ENCODE measurements at places on chromosomes 3 and 15.

DNA sequence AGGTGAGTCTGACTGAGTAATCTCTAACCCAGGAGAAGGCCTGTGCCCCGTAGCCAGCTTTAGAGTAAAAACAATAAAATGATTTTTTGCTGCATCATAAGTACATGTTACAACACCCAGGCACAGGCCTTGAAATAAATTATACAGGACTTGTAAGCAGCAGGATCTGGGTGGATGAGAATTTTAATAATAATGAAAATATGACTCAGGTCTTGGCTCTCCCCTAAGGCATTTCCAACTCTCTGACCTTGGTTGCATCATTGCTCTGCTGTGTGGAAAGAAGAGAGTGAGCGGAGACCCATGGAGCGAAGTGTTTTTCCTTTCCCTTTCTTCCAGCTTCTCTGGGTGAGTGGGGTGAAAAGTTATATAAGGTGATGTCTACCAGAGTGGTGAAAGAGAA is 44.6 kb downstream of the EOMES start:
- DNase-seq, result no peak

GRCh38 chr3:107990433-107990832 is 100.4 kb downstream of the CD47 start:
- DNase-seq, result no peak

- DNase-seq, result peak; percentile 85
Observed at GRCh38 chr3:45596290-45596791, 1.8 kb downstream of the LIMD1 start.

- no peak for DNase-seq
Observed at GRCh38 chr15:60821462-60822061, 342.6 kb upstream of the ICE2 start.

DNA sequence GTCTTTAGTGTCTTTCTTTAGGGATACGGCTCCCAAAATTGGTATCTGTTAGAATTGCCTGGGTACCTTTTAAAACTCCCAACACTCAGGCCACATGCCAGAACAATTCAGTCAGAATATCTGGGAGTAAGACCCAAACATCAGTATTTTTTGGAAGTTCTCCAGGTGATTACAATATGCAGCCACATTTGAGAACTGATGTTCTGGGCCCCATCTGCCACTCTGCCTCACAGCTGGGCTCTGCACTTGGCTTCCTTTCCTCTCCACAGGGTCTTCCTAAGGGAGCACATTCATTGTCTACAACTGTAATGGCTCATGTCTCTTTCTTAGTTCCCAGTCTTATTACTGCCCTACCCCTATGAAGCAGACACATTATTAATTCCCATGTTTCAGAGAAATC is 394.5 kb downstream of the MFSD1 start:
- DNase-seq, result no peak

DNA sequence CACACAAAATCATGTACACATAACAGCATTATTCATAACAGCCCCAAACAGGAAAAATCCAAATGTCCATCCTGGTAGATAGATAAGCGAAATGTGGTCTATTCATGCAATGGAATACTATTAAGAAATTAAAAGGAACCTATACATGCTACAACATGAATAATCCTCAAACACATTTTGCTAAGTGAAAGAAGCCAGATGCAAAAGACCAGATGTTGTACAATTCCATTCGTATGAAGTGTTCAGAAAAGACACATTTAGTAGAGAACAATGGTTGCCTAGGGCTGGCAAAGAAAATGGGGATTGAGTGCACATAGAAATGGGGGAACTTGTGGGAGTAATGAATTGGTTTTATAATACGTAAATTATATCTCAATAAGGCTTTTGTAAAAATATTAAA is 182.3 kb downstream of the EBLN2 start:
- DNase-seq, result no peak

- DNase-seq, result no peak
Observed at GRCh38 chr3:37287776-37288175, 113.4 kb upstream of the LRRFIP2 start.

DNA sequence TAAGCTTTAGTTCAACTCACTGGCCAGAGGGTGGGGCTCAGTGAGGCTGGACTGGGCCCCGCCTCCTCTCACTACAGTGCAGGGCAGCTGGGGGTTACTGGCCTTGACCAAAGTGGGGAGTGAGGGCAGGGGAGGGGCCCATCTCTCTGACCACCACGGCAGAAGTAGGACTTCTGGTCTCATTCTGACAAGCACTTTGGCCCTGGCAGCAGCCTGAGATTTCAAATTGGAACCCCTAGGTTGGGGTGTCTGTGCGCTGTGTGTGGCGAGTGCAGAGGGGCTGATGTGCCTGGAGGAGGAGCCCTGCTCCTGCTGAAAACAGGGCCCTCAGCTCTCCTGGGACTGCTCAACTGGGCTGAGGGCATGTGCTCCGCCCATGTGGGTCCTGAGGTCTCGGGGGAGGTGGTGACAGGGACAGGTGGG is 60.3 kb upstream of the RPL32 start:
- DNase-seq, result no peak

GRCh38 chr3:108006077-108006771 is 84.6 kb downstream of the CD47 start:
- DNase-seq, result no peak

GRCh38 chr3:161096771-161097367 is 8.3 kb downstream of the B3GALNT1 start:
- DNase-seq, result no peak

GRCh38 chr3:125129512-125129997 is 73.8 kb upstream of the HEG1 start:
- no peak for DNase-seq

DNA sequence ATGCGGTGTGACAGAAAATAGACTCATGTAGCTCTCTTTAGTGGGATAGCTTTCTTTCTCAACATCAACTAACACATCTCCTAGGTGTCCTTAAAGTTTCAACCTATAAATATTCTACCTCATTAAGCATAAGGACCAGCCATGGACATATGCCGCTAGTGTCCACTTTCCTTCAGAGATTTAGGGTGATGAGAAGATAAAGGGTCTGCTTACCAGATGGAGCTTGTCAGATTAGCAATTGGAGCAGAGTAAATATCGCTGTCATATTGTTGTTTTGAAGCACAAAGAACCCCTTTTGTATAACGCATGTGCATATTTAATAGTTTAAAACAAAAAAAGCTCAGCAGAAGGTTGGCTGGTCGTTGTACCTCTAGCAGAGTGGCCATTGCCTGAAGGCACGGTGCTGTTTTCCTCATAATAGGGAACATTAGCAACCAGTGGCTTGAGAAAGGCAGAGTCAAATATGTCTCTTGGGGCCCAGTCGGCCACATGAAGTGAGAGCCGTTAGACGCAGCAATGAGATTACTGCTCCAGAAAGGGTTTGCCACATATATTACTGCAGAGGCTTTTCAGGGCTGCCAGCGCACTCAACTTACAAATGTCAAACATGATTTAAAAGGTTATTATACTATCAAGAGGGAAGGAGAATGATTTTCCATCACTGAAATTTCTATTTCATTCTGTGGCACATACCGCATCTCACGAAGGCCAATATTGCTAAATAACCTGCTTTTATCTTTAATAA is 264.2 kb downstream of the ROBO2 start:
- DNase-seq, result no peak

DNA sequence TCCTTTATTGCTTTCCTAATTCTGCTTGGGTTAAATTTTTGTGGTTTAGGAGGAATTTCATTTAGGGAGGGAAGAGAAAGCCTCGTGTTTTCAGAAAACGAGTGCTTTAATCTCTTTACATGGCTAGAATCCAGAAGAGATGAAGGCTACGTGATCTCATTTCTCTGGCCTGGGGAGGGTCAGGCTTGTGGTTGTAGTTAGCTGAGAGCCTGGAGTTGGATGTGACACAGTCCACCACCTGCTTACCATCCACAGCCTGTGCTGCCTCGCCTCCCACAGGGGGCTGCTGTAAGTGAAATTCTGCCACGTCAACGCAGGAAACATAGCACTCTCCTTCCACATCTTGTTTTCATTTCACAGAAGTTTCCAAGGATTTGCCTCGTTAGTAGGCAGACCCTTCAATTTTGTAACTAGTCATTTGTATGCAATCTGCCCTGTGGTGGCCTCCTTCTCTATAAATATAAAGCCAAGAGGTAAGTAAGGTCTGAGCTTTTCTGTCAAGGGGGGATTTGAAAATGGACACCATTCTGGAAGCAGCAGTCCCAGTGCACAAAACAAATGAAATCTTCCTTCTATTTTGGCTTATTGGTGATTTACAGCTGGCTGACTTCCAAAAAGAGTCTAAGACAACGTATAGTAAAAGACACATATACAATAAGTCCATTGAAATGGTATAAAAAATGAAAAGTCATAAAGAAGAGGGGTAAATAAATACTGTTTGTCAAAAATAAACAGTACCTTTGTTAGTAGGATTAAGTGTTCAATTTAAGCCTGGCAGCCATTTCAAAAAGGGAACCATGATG is 3.4 kb downstream of the GXYLT2 start:
- no peak for DNase-seq

GRCh38 chr3:195210266-195210973 is 60.5 kb downstream of the XXYLT1 start:
- no peak for DNase-seq

GRCh38 chr3:172034786-172035685 is 4.3 kb upstream of the FNDC3B start:
- DNase-seq, result no peak

- no peak for DNase-seq
Observed at GRCh38 chr15:23839893-23840474, 152.9 kb upstream of the NDN start.

DNA sequence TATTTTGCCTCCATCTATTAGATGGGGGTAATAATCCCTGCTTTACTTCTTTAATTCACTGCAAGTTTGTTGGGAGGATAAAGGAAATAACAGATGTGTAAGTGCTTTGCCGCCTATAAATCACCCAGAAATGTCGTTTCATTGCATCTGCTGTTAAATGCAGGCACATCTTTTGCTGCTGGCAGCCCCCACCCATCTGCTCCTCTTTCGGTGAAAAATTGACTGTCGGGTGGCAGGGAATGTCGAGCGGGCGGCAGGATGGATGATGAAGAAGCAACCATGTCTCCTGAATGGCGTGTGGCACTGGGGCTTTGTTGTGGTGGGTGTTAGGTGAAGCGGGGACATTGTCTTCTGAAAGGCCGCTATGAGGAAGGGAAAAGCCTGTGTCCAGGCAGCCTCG is 543 bp upstream of the REC114 start:
- DNase-seq, result no peak

DNA sequence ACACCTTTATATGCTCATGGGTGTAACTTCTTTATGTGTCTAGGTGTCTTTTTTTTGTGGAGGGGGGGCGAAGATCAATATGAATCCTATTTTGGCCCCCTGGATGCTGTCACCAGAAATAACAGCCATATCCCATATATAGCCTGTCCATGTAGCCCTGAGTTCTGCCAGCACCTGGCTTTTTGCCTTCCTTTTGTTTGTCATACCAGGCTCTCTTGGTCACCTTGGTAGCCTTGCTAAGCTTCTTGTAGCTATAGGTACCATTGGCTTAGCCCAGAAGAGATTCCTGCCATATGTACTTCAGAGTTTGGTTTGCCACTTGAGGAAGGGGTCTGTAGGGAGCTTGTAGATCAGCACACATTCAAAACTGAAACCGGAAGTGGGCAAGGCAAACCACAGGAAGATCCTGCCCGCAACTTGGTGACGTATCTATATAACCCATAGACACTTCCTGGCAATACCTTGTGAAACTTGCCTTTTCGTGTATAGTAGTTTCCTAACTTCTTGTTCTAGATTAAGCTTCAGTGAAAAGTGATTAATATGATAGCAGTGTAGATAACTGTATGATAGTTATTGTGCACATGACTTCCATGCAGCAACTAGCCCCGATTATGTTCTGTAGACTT is 11.9 kb downstream of the RASA2 start:
- DNase-seq, result no peak

Measured in GM13977 (cell line).